GM12878 (cell line): ENCODE measurements at places on chromosomes 7 and 10. TPM values are rescaled to one million over a fixed set of nuclear protein-coding genes. Genes with fewer than 3 reads are reported as not detected.

The GPR26 gene
- 0.03 TPM in 1 of 2 replicates, not detected in the other for total RNA-seq

The CYP3A4 gene
- total RNA-seq, result 0.11 and 0.21 TPM in 2 replicates

The ELAPOR2 gene
- total RNA-seq, result 4.0 and 7.1 TPM in 2 replicates

The KCND2 gene
- total RNA-seq, result 12.2 and 12.5 TPM in 2 replicates

The PCDH15 gene
- 0.05 TPM in 1 of 2 replicates, not detected in the other for total RNA-seq

The GRM8 gene
- total RNA-seq, result 0.33 and 0.69 TPM in 2 replicates

The SUGCT gene
- total RNA-seq, result 0.51 and 1.0 TPM in 2 replicates

The CLCN1 gene
- not detected in 2 replicates for total RNA-seq

DNA sequence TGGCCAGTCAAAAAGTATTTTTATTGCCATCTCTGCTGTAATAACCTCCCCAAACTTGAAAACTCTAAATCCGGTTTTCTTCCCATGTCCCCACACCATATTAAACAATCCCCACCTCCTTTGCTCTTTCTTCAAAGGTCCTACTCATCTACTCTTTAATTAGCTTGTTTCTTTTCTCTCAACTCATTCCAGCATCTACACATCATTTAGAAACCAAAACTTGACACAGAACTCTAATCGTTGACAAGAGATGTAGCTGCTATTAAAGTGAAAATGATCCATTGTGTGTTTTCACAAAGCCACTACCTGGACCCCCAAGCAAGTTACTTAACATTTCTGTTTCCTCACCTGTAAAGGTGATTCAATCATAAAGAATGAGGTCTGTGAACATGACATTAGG lies 436.3 kb upstream of the NPVF start:
- no peaks in the 10 kb centered on the region for H3K27me3 ChIP-seq
- H3K27ac ChIP-seq, result no peak overlapping the region
- H3K4me1 ChIP-seq, result no peaks in the 10 kb centered on the region
- H3K4me3 ChIP-seq, result no peak overlapping the region
- no peak for DNase-seq
- H3K36me3 ChIP-seq, result no peaks in the 10 kb centered on the region

DNA sequence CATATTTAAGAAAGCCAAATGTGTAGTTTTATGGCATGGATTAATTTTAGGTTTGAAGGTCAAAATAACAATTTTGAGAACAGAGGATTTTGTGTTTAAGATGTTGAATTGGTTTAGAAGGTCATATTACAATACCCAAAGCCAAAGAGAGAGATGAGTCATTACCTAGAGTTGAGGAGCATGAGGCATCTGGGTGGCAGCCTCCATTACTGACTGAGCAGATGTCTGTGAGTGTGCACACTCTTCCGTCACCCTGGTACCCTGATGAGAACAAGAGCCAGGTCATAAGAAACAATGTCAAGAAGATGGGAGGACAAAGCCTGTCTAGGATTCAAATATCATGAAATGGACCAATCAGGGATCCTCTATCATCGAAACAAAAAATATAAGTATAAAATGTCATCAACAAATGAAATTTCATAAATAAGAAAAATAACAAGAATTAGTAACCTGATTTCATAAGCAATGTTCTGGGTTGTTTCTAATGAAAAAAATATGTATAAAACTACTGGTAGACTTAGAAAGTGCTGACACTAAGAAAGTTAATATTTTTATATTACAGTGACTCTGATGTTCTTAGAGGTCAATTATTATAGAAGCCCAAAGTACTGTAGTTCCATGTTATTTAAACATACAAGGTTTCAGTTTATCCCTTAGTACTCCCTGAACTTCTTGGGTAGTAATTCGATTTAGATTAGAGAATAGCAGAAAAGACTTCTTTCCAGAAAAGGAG lies 20.0 kb downstream of the CUBN start:
- H3K27ac ChIP-seq, result no peak overlapping the region
- H3K27me3 ChIP-seq, result no peaks in the 10 kb centered on the region
- H3K4me1 ChIP-seq, result no peaks in the 10 kb centered on the region
- no peak for DNase-seq
- no peaks in the 10 kb centered on the region for H3K36me3 ChIP-seq

DNA sequence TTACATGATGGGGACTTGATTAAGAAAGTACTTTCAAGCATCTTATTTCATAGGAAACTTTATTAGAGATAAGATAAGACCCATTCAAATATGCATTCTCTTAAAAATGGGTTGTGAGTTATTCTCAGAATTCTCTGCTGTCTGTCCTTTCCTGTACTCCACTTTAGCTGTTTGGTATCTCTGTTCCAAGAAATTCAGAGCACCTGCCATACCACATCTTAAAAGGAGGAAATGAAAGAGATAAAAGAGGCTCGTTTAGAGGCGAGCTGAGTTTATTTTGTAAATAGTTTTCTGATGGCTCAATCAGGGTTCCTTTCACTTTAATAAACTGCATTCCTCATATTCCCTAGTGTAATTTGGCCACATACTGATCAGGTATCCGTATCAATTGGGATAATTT lies 87.2 kb downstream of the MDFIC start:
- no peak overlapping the region for H3K4me3 ChIP-seq
- no peak for DNase-seq
- peak overlapping the region; percentile 66 for H3K27ac ChIP-seq
- H3K4me1 ChIP-seq, result peaks cover 21% of the 10 kb centered on the region

GRCh38 chr7:151468217-151469018 lies 28.5 kb upstream of the CRYGN start:
- no peak overlapping the region for H3K4me3 ChIP-seq
- DNase-seq, result no peak
- H3K4me1 ChIP-seq, result peaks cover 36% of the 10 kb centered on the region
- no peak overlapping the region for H3K27ac ChIP-seq

DNA sequence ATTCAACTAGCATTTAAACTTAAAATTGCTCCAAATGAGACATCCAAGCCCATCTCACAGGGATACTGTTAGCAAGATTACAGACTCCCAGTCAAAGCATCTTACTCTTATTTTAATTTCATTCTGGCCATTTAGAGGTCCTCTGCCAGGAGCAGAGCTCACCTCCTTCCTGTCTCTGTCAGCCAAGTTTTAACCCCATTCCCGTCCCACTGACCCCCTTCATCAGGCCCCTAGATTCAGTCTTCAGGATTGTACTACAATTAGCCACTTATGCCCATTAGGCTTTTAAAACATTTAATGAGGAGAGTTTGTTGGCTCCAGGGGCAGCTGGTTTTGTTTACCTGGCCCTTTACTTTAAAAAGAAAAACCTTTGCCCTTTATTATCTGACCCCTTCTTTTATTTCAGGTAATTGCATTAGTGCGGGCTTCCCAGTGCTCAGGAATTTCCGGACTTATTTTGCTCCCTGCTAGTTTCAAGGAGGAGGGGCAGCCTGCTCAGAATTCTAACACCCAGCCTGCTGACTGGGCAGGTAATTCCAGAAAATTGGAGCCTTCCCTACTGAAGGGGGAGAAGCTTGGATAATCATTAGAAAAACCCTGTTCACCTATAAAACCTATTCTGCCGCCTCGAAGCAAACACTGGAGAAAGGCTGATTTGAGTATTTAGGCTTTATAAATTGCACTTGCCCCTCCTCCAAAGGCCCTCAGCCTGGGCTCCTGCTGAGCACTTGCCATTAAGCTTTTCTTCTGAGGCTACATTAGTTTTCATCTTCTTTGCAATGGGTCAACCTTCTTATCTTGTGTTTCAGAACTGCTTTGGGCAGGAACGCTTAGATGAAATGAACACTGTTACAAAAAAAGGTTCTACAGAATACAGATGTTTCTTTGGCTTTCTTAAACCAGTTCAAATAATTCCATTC lies 200.5 kb upstream of the HPS1 start:
- no peaks in the 10 kb centered on the region; the same call in 1 of the 2 replicates for H3K27me3 ChIP-seq
- no peaks in the 10 kb centered on the region for H3K4me1 ChIP-seq
- no peaks in the 10 kb centered on the region for H3K36me3 ChIP-seq
- H3K27ac ChIP-seq, result no peak overlapping the region

DNA sequence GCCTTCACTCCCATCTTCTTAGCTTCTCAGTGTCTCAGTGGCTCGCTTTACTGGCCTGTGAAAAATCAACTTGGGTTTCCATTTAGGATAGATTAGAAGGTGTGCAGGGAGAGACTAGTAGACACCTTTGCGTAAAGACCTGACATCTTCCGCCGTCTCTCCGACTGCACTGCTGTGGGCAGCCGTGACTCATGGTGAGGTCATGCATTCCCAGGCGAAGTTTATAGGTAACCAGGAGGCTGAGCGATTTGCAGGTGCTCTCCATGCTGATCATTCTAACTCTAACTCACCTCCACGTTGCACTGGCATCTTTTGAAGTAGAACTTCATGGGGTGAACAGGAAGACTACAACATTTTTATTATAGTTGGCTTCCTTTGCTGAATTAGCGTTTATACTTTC lies 68.0 kb upstream of the ZNF438 start:
- H3K27me3 ChIP-seq, result no peaks in the 10 kb centered on the region
- H3K36me3 ChIP-seq, result no peaks in the 10 kb centered on the region
- no peak overlapping the region for H3K4me3 ChIP-seq
- DNase-seq, result no peak
- H3K27ac ChIP-seq, result no peak overlapping the region
- H3K4me1 ChIP-seq, result peaks cover 14% of the 10 kb centered on the region

- no peak within 1 kb of the TSS for H3K27ac ChIP-seq
- no peak for DNase-seq
- peaks cover 6% of the 10 kb centered on the region for H3K27me3 ChIP-seq
- H3K36me3 ChIP-seq, result no peaks in the 10 kb centered on the region
- H3K4me3 ChIP-seq, result no peak within 1 kb of the TSS
These were observed at the start of gene PPP1R9A for GRCh38 chr7:94907026-94907810. Gene PPP1R9A, plus strand, starts transcription at chr7:94907594. Its CDS starts 2,520 bp downstream, at chr7:94910114.

- DNase-seq, result no peak
- H3K4me3 ChIP-seq, result no peak overlapping the region
- no peaks in the 10 kb centered on the region for H3K27me3 ChIP-seq
- peaks cover 3% of the 10 kb centered on the region; the same call in 1 of the 2 replicates for H3K4me1 ChIP-seq
- no peak overlapping the region for H3K27ac ChIP-seq
These were observed 74.5 kb downstream of the DIP2C start for GRCh38 chr10:614790-615582.

- H3K27ac ChIP-seq, result peak overlapping the region; percentile 13; the same call in 1 of the 2 replicates
- no peaks in the 10 kb centered on the region for H3K4me1 ChIP-seq
- DNase-seq, result peak; percentile 23
- H3K4me3 ChIP-seq, result no peak overlapping the region
- H3K36me3 ChIP-seq, result no peaks in the 10 kb centered on the region
These were observed 37.3 kb downstream of the DNAH11 start for GRCh38 chr7:21580073-21580521.

DNA sequence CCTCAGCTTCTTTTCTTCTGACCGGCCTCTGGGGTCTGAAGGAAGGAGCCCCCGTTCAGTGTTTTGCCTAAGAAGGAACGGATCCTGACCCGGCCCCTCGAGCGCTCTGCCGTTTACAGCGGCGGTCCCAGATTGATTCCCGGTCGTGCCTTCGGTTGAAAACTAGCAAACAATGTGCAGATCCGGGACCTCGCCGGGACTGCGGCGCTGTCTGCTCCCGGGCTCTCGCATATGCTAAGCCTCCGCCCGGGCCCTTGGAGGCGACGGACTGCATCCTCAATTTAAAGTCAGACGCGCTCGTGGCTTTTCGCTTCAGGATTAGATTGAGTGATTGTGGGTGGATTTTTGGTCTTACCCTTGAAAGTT lies 559 bp downstream of the DBF4 start:
- H3K27ac ChIP-seq, result peak overlapping the region; percentile 92
- no peaks in the 10 kb centered on the region for H3K36me3 ChIP-seq
- DNase-seq, result no peak

- no peaks in the 10 kb centered on the region for H3K4me1 ChIP-seq
- no peaks in the 10 kb centered on the region for H3K36me3 ChIP-seq
- no peaks in the 10 kb centered on the region for H3K27me3 ChIP-seq
- H3K4me3 ChIP-seq, result no peak overlapping the region
- DNase-seq, result no peak
- H3K27ac ChIP-seq, result no peak overlapping the region
These were observed 17.1 kb downstream of the CNNM1 start for GRCh38 chr10:99346247-99346646.

GRCh38 chr10:110220398-110220797 lies 13.0 kb downstream of the MXI1 start:
- DNase-seq, result no peak
- no peaks in the 10 kb centered on the region for H3K36me3 ChIP-seq
- H3K4me1 ChIP-seq, result peaks cover 4% of the 10 kb centered on the region
- no peak overlapping the region for H3K27ac ChIP-seq
- H3K4me3 ChIP-seq, result no peak overlapping the region
- peaks cover 3% of the 10 kb centered on the region; the same call in 1 of the 2 replicates for H3K27me3 ChIP-seq

DNA sequence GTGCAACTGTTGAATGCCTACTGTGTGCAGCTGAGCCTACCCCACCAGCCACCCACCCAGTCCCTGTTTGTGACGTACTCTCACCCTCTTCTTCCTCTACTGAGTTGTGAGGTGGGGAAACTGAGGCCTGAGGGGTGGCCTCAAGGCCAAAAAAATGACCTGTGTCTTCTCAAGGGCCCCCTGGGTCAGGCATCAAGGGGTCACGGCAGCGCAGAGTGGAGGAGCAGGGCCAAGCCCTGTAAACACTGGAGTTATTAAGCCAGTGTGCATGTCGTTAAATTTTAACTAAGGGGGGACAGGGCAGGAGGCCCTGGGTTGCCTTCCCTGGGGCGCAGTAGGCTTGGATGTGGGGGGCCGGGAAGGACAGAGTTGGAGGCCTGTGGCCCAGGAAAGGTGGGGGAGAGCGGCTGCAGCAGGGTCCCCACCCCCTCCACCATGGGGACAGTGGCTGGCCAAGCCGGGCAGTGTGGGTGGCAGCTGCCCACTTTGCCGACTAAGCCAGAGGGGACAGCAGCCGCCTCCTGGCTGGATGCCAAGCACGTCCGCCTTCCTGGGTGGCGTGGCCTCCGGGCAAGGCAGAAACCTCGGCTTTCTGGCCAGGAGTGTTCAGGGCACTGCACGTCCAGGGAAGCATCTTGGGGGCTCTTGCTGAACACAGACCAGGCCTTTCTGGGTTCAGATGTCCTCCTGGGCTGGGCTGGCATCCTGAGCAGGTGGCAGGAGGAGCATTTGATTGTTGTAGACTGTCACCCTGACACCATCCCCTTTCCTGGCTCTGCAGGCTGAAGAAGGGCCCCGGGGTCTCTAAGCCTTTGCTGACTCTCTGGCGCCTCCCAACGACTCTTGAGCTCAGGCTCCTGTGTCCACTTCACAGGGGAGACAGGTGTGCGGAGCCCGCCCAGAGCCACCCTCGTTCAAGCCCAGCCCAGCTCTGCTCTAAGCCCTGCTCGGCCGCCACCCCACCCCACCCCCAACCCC lies 1.9 kb downstream of the SLC29A4 start:
- no peaks in the 10 kb centered on the region for H3K4me1 ChIP-seq
- H3K27me3 ChIP-seq, result no peaks in the 10 kb centered on the region; the same call in 1 of the 2 replicates
- no peaks in the 10 kb centered on the region for H3K36me3 ChIP-seq
- peak; percentile 4 for DNase-seq
- no peak overlapping the region for H3K4me3 ChIP-seq
- no peak overlapping the region for H3K27ac ChIP-seq
